Muscle of back (tissue), 13 donors: ENCODE measurements at places on chromosomes 1 and 21. TPM values are rescaled to one million over a fixed set of nuclear protein-coding genes. Genes with fewer than 3 reads are reported as not detected.

DNA sequence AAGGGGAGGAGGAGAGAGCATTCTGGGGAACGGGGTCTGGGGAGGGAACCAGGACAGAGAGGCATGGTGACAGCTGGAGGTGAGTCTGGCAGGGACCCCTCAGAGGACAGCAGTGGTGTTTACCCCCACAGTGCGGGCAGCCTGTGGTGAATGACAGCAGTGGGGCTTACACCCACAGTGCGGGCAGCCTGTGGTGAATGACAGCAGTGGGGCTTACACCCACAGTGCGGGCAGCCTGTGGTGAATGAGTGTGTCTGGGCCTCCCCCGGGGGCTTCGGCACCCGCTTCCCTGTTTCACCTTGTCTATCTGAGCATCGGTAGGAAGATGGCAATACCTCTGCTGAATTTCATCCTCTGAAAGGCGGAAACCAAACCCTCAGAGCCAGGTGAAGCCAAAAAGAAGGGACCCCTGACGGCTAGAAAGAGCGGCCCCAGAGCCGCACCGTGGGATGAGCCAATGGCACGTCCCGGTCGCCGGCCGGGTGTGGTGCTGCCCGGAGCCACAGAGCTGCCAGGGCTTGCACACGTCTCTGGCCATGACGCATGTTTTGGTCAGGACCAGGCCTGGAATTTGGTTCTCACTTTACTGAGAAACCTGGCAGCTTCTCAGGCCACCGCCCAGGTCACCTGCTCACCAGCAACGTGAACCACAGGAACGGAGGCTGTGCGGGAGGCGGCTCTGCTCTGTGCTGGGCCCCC, 54.1 kb downstream of the SIK1 start:
- DNase-seq = no peak

- no peak for DNase-seq
Observed at GRCh38 chr1:10629816-10630571, 155.2 kb downstream of the PEX14 start.

Gene CFHR4
- polyA plus RNA-seq = not detected

GRCh38 chr1:184621260-184621659, 133.4 kb downstream of the EDEM3 start:
- DNase-seq = peak; percentile 89

- DNase-seq = no peak
Observed at GRCh38 chr1:211634461-211634860, 41.0 kb downstream of the NEK2 start.

Gene ARHGEF11
- 20.7 TPM for polyA plus RNA-seq

- DNase-seq = no peak
Observed at GRCh38 chr1:117271959-117272358, 61.2 kb upstream of the VTCN1 start.

GRCh38 chr1:23793861-23794731, 3.2 kb downstream of the LYPLA2 start:
- no peak for DNase-seq

Gene FOXD2
- polyA plus RNA-seq = 0.30 TPM

GRCh38 chr1:200958597-200958996, 63.9 kb downstream of the INAVA start:
- DNase-seq = no peak

DNA sequence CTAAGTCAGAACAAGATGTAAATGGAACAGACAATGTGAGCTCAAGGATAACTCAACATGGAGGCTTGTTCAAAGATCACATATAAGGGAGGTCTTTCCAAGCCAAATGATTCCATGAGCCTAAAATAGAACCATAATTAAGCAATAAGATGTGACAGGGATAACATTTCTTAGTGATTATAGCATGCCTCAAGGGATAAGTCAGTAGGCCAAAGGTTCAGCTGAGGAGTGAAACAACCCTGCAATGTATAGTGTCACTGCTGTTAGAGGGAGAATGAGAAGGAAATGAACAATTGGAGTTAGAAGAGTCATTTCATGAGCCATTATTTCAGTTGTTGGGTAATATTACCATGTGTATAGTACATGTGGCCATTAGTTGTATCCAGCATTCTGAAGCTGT, 25.0 kb downstream of the GORAB start:
- DNase-seq = peak; percentile 51

- DNase-seq = no peak
Observed at GRCh38 chr21:33315946-33316710, 8.6 kb upstream of the IFNAR1 start.

- no peak for DNase-seq
Observed at GRCh38 chr1:67752306-67752705, 67.3 kb downstream of the GADD45A start.

GRCh38 chr1:172960454-172961208, 90.1 kb downstream of the TNFSF18 start:
- no peak for DNase-seq

- no peak for DNase-seq
Observed at GRCh38 chr1:201585093-201585483, 46.2 kb downstream of the NAV1 start.
